ENCODE measurements at places on chromosomes 3 and 15. TPM values are rescaled to one million over a fixed set of nuclear protein-coding genes. Genes with fewer than 3 reads are reported as not detected.

DNA sequence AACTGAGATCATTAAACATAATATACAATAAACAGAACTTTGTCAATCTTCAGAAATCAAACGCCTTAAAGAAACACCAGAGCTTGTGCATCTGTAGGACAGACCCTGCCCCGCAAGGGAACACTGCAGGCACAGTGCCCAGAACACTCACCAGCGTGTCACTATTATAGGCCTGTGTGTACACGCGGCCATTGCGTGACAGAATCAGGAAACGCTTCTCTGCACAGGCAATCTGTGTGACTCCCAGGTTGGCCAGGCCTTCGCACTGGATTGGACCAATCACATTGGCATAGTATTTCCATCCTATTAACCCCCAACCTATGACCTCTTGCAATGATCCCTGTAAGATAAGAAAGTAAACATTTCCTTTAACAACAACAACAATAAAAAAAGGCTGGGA, 52.9 kb downstream of the HERC2 start:
- DNase-seq, result no peak

DNA sequence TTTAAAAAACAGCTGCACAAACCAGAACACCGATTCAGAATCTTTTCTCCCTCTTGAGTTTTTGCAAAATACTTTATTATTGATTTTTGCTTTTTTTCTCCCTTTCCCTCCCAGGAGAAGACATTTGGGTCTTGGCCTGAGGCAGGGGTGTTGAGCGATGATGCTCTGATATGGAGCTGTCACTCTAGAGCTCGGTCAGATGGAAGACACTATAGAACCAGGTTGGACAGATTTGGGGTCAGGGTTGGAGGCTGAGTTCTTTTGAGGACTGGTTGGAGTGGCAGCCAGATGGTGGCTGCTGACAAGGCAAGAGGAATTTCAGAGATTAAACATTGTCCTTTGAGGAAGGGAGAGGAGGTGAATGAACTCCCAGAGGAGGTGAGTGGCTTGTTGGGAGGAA, 16.9 kb downstream of the CDAN1 start:
- no peak for DNase-seq

DNA sequence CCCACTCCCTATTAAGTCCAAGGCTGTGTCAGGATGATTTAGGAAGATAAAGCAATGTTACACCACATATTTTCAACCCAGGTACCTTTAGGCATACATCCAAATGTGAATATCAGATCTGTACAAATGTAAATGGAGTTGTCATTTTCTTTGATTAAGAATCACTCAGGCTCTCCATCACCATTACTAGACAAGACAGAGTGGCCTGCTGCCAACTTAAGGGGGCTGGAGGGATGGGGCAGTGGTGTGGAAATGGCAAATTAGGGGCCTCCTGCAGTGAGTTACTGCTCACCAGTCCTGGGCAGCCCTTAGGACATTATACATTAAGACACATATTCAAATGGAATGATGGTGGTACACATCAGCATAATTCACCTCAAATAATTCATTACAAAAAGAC, 211.0 kb downstream of the TNIK start:
- no peak for DNase-seq

DNA sequence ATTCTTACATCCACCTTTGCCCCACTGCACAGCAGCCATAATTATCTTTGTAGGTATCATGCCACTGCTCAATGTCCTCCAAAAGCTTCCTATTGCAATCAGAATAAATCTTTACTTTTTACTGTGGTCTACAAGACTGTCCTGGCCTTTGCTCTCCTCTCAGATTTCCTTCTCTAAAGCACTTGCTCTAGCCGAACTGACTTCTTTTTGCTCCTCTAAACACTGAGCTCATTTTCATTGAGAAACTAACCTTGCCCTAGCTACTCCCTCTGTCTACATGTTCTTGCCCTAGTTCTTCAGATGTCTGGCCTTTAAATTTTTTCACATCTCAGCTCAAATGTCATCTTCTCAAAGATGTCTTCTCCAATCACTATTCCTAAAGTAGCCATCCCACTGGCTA, 342.8 kb downstream of the TBC1D5 start:
- no peak for DNase-seq

- DNase-seq, result peak; percentile 97
Measured at GRCh38 chr3:101676216-101676764, 642 bp downstream of the ZBTB11 start.

DNA sequence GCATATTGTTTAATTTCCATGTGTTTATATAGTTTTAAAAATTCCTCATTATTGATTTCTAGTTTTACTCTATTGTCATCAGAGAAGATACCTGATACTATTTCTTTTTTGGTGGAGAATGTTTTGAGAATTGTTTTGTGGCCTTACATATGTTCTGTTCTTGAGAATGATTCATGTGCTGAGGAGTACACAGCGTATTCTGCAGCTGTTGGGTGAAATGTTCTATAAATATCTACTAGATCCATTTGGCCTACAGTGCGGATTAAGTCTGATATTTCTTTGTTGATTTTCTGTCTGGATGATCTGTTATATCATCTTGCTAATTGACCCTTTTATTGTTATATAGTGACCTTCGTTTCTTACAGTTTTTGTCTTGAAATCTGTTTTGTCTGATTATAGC, 109.7 kb downstream of the UBE2E2 start:
- DNase-seq, result no peak

GRCh38 chr15:42721016-42721415, 15.9 kb downstream of the CDAN1 start:
- no peak for DNase-seq

The CIDEC gene
- 26.2 TPM for total RNA-seq

The EPB42 gene
- total RNA-seq, result not detected

The TNFAIP8L3 gene
- 12.7 TPM for total RNA-seq

The FAM43A gene
- 73.4 TPM for total RNA-seq

The SUSD5 gene
- total RNA-seq, result 0.89 TPM

The ZNF660 gene
- total RNA-seq, result 1.5 TPM

The TRH gene
- total RNA-seq, result not detected
